ENCODE measurements at places on chromosomes 6 and 20.

DNA sequence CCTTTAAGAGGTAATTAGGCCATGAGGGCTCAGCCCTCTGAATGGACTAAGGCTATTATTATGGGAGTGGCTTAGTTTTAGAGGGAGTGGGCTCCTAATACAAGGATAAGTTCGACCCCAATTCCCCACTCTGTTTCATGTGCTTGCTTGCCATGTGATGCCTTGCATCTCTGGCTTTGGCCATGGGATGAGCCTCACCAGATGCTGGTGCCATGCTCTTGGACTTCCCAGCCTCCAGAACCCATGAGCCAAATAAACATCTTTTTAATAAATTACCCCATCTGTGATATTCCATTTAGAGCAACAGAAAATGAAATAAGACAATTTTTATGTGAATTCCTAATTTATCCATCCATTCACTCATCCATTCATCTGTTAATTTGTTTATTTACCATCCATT, 50.3 kb downstream of the GTF2H5 start:
- DNase-seq = no peak

GRCh38 chr6:154731296-154732218, 1.7 kb upstream of the SCAF8 start:
- DNase-seq = no peak

GRCh38 chr6:39313526-39314272, 520 bp downstream of the KCNK17 start:
- DNase-seq = no peak

GRCh38 chr6:137975188-137975940, 108.3 kb downstream of the TNFAIP3 start:
- no peak for DNase-seq

GRCh38 chr6:111837641-111838500, 35.4 kb downstream of the FYN start:
- peak; percentile 78 for DNase-seq

DNA sequence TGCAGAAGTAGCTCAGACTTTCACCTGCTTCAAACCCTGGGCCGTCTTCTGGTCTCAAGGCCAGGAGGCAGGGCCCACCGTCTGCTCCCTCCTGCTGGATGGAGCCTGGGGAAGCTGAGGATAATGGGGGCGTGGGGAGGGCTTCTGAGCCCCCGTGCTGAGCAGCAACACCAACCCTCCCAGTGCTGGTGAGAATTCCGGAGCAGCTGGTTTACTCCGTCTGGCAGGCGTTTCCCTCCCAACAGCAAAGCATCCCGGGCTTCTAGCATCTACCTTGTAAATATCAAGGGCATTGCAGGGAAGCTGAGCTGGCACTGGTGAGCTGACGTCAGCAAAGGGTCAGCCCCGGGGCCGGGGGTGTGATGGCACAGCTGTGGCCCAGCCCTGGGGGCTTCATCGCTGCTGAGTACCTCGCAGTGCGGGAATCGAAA, 16.8 kb upstream of the CHRNA4 start:
- no peak for DNase-seq

DNA sequence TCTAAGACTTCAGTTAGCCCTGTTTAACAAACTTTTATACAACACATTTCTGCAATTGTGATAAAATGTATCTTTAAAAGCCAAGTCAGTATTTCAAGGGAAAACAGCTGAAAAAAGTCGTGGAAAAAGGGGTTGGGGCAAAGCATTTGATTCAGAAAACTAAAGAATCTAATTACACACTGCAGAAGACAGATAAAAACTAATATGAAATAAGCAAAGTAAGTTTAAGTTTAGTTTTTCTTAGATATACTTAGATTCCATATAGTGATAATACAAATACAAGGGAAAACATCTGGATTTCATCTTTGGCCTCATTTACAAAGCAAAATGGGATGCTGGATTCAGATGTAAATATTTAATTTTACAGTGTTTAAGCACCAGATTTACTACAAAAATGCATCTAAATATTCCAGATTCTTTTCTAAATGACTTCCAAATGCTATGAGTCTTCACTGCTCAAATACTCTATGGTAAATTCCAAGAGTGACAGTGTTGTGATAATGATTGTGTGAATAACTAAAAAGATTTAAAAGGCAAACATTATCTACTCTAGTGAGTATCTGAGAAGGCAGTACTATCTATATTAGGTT, 1.5 kb upstream of the ADNP start:
- no peak for DNase-seq

DNA sequence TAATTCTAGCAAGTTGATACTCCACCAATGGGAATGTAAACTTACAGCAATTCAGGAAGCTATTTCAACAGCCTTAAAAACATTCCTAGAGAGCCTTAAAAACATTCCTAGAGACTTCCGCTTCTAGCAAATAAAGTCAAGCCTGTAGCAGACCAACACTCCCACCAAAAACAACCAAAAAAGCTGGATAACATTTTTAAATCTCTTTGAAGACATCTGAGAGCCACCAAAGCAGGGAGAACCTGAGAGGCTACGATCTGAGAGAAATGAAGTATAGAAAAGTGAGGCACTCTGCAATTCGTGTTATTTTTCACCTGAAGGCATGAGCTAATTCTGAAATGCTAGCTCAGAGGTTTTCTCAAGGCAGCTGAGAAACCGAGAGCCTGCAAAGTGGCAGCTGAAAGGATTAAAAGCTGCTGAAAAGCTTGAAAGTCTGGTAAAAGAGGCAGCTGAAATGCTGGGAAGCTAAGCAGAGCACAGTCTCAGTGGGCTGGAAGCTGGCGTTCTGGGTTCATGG, 20.9 kb downstream of the GPR63 start:
- DNase-seq = no peak

GRCh38 chr6:15909290-15910070, 219.4 kb upstream of the MYLIP start:
- no peak for DNase-seq

DNA sequence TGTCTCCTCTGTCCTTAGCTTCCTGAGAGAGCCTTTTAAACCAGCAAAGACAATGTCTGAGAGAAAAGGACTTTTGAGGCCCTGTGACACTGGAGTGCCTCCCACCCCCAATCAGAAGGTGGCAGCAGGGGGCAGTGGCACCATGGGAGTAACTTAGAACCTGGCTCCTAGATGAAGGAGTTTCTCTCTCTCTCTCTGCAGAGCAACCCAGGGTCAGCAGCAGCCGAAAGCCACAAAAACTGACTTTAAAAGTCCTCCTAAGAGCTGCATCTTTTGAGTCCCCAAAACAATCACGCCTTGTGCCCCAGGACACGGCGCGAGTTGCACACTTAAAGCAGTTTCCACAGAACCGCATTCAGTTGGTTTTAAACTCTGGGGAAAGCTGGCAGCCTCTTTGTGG, 5.3 kb upstream of the TCP11 start:
- no peak for DNase-seq

DNA sequence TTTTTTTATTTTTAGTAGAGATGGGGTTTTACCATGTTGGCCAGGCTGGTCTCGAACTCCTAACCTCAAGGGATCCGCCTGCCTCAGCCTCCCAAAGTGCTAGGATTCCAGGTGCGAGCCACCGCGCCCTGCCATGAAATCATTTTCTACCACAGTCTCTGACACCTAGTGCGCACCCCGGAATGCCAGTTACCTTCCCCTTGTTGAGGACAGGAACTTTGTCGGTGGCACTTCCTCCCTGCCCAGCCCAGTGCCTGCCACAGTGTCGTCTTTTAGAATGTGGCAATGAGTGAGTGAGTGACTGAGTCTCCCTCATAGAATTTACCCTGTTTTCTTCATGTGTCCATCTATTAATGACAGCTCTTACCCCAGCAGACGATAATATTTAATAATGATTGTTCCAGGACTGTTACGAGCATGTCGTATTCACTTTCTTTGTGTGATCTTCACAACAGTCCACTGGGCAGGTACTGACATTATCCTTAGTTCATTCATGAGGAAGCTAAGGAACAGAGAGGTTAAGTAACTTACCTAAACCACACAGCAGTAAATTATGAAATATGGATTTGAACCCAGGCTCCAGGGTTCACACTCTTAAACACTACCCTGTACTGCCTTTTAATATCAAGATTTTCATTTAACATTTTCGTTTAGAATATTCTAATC, 1.8 kb downstream of the OSBPL2 start:
- DNase-seq = no peak

- DNase-seq = no peak
Observed at GRCh38 chr6:157376706-157377230, 4.2 kb upstream of the ZDHHC14 start.

DNA sequence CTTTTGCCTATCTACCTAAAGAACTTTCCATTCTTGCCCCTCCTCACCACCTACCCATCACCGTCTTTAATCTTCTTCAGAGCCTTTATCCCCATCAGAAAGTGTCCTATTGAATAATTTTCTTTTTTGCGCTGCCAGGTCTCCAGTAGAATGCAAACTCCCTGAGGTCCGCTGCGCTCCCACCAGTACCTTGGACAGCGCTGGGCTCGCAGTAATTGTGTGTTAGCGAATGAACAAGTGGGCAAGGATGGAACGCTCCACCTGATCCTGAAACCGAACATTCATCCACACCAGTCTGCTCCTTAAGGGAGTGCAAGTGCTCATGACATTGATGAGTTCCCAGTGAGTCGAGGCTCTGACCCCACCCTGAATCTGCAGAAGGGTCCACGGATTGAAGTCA, 391.2 kb downstream of the CDH26 start:
- DNase-seq = no peak

GRCh38 chr6:167233490-167233889, 57.6 kb upstream of the UNC93A start:
- DNase-seq = no peak

DNA sequence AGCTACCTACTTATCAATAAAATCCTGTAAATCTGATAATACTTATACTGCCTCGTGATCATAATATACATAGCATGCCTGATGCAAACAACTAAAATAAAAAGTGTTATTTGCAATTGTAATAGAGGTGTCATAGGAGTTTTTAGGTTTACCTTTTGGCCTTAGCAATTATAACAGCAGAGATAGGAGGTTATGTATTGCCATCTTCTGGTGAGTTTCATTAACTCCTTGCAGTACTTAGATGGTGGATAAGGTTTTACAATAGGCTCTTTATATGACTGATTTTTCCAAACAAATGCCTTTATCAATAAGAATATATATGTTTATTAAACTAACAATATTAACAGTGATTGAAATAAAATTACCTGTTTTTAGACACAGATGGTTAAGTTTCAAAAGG, 27.8 kb upstream of the MYCT1 start:
- no peak for DNase-seq

GRCh38 chr6:106146852-106147351, 60.8 kb downstream of the PRDM1 start:
- peak; percentile 47 for DNase-seq

GRCh38 chr20:21272279-21272678, 30.9 kb upstream of the XRN2 start:
- DNase-seq = no peak

DNA sequence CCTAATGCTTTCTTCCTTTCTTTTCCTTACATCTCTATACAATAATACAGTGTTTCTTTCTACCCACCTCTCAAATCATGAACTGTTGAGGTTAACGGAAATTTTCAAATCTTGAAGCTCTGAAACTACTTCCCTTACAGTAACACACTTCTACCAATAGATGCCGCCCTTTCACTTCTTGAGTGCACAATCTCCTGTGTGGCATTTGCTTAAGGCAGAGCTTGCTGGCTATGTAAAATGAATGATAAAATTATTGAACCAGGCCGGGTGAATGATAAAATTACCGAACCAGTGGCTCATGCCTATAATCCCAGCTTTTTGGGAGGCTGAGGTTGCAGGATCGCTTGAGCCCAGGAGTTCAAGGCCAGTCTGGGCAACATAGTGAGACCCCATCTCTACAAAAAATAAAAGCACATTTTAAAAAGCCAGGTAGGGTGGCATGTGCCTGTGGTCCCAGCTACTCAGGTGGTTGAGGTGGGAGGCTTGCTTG, 56.8 kb downstream of the KCNS1 start:
- no peak for DNase-seq

GRCh38 chr6:134080171-134080795, 27.9 kb upstream of the SLC2A12 start:
- no peak for DNase-seq

GRCh38 chr20:20837574-20838021, 125.2 kb upstream of the RALGAPA2 start:
- peak; percentile 60 for DNase-seq

DNA sequence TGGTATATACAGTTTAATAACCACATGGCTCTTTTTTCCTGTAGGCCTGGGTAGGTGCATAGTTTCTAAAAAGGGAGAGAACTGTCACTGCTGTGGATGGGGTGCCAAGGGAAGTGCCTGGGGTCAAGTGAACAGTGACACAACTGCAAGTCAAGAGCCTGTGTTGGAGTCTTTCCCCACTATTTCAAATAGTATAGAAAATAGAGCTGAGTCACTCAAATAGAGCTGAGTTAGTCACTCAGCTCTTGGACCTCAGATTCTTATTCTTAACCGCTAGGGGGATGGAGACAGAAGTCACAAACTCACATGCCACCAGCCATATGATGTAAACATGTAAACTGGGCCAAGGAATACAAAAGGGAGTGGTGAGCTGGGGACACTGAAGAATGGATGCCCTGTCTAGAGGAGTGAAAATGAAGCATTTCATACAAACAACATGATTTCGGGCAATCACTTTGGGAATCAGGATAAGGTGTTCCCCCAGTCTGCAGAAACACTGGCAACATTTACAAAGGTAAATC, 2.1 kb downstream of the NQO2 start:
- DNase-seq = no peak
